Cerebellar nuclear complex (tissue), 1 donor: ENCODE measurements at places on chromosomes 16 and 17.

DNA sequence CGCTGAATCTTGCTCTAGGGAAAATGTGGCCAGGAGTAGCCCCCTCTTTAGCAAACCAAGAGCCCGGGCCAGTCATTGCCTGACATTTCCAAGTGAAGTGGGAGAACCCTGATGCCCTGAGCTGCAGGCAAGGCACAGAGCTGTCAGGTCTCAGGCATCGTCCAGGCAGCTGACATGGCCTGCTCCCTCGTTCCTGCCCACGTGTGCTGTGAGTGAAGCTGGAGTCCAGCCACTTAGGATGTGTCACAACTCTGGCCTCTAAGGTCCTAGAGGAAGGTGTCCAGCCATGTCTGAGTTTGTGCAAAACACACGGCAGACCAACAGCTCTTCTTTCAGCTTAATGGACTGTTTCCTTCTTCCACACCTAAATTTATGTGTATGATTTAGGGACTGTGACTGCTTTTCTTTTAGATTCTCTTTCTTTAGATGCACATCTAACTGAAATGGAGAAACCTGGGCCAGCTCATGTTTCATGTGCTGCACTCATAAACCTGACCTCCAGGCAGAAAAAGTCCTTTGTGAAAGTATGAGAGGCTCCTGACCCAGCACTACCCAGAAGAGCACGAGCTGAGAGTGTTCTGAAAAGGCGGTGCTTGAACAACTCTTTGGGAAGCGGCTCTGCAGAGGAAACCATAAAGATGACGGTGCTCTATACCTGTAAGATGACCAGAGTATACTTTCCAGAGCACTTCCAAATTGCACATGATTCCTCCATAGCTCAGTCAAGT is 14.8 kb upstream of the LIMD2 start:
- no peak for DNase-seq

- no peak for DNase-seq
Observed at GRCh38 chr16:68000450-68000849, 1.2 kb upstream of the DPEP2 start.

DNA sequence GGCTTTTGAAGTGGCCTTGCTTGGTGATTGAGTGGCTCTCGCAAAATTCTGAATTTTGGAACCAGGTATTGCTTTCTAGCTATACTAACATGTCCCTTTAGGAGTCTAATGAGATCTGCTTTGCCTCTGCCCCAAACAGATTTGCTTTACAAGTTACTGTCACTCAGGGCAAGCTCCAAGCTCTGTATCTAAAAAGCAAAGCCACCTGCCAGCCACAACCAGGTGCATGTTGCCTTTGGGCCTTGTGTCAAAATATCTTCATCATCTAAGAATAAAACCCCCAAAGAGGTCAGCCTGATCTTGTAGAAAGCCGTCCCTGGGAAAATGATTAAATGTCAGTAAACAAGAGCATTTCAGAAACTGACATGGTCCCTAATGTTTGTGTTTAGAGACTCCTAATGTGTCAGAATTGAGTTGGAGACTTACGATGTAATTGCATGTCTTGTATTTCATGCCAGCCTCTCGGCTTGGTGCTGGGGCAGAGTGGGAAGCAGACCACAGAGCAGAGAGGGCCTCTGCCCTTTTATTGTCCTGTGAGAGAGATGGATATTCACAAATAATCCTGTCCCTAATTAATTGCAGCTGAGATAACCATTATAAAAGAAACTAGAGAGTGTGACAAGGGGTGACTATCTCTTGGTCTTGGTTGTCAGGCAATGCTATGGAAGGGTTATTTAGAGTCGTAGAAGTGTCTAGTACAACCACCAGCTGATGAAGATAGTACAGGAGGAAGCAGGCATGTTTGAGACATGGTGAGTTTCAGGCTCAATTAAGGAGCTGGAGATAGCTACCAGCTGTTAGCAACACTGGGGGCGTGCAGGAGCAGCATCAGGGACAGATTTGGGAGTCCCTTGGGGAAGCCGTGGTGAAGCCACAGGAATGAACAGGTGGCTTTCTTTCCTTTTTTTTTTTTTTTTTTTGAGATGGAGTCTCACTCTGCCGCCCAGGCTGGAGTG is 90.7 kb downstream of the PITPNC1 start:
- no peak for DNase-seq

DNA sequence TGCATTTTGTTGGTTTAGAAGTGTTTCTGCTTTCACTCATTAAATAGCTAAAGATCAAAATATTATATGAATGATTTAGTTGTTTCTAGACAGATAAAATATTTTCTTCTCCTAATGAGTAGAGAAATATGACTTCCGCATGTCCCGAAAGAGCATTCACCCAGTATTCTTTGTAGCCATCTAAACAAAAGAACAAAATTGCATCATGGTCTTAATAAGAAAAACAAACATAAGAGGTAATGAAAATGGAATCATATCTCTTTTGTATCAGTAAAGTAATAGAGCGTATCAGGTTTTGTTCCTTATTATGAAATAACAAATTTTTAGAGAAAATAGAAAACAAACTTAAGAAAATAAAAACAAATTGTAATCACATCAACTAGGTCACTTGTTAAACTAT is 16.1 kb upstream of the KCNJ2 start:
- DNase-seq: no peak

- DNase-seq: no peak
Observed at GRCh38 chr16:55192734-55193133, 131.3 kb upstream of the IRX6 start.
